ENCODE measurements at places on chromosomes 16 and 17. TPM values are rescaled to one million over a fixed set of nuclear protein-coding genes. Genes with fewer than 3 reads are reported as not detected.

GRCh38 chr17:48505788-48506187, 25.0 kb downstream of the HOXB1 start:
- no peak for DNase-seq

GRCh38 chr16:72216767-72217166, 44.8 kb upstream of the PMFBP1 start:
- DNase-seq, result no peak

DNA sequence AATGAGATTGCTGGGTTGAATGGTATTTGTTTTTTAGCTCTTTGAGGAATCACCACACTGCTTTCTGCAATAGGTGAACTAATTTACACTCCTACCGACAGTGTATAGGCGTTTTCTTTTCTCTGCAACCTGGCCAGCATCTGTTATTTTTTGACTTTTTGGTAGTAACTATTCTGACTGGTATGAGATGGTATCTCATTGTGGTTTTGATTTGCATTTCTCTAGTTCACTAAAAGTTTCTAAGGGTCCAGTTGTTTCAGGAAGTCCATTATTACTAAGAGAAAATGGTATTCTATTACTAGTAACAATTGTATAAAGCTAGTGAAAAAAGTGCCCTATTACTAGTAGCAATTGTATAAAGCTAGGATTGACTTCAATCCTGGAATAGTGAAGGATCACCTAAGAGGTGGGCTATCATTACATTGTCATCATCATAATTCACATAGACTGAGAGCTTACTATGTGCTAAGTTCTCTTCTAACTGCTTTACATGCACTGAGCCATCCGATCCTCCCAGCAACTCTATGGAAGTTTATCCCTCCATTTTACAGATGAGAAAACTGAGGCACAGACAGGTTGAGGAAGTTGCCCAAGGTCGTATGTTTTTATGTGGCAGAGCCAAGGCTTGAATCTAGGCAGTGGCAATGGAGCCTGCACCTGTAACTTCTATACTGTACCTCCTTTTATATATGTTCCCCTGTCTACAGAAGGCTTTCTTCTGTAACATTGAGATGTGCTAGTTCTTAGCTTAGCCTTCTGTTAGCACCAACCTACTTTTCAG, 13.4 kb upstream of the SMIM36 start:
- no peak for DNase-seq

GRCh38 chr17:47695429-47696376, 1.7 kb downstream of the TBKBP1 start:
- peak; percentile 56 for DNase-seq

DNA sequence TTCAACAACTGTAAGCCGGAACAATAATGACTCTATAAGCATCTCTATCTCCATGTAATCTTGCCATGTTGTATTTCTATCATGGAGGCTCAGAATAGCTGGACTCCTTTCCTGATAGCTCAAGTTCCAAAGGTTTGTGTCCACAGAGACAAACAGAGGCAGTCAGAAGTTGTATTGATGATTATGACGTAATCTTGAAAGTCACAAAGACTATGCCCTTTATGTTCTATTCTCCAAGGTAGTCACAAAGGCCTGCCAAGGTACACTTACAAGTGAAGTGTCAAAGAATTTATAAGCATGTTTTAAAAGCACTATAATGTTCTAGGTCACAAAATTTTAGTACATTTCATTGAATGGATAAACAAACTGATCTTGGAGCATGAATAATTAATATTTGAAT, 542.2 kb downstream of the CDH11 start:
- no peak for DNase-seq

GRCh38 chr17:76827736-76828135, 40.5 kb upstream of the MGAT5B start:
- no peak for DNase-seq

GRCh38 chr17:18848501-18848900, 9.4 kb upstream of the PRPSAP2 start:
- no peak for DNase-seq

DNA sequence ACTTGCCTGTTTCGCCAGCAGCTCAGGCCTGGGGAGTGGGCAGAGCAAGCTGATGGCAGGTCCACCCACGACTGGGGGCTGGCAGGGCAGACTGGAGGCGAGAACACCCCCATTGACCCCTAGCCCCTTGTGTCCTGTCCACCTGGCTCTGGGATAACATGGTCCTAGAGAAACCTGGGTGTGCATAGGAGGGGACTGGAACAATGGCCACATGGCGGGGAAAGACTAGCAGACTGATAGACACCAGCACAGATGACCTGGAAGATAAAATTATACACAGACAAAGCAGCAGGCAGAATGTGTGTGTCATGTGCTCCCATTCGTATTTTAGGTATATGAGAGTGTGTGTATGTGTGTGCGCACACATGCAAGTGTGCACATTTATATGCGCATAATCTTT, 23.5 kb downstream of the NUBP1 start:
- DNase-seq, result no peak

DNA sequence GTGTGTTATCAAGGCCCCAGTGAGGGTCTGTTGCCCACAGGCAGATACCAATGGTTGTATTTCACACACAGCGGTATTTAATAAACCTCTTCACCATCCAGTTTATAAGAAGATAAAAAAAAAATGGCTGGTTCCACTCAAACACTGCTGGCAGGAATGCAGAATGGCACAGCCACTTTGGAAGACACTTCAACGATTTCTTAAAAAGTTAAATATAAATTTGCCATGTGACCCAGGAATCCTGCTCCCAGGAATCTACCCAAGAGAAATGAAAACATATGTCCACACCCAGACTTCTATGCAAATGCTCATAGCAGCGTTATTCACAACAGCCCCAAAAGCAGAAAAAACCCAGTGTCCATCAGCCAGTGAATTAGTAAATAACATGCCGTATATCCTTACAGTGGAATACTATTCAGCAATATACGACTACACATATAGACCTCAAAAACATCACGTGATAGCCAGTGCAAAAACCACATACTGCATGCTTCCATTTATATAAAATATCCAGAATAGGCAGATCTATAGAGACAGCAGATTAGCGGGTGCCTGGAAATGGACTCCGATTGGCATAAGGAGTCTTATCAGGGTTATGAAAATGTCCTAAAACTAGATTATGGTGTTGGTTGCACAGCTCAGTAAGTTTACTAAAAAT, 38.7 kb downstream of the XYLT1 start:
- DNase-seq, result no peak

- DNase-seq, result no peak
Observed at GRCh38 chr17:5126719-5127488, 11.1 kb downstream of the USP6 start.

DNA sequence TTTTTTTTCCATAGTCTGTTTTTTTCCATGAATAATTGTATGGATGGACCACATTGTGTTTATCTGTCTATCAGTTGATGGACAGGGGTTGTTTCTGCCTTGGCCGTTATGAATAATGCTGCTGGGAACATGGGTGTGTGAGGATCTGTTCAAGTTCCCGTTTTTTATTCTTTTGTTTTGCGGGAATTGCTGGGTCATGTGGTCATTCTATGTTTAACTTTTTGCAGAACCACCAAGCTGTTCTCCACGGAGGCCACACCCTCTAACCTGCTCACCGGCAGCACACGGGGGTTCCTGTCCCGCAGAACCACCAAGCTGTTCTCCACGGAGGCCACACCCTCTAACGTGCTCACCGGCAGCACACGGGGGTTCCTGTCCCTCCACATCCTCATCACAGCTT, 5.9 kb upstream of the MSLN start:
- DNase-seq, result peak; percentile 35

DNA sequence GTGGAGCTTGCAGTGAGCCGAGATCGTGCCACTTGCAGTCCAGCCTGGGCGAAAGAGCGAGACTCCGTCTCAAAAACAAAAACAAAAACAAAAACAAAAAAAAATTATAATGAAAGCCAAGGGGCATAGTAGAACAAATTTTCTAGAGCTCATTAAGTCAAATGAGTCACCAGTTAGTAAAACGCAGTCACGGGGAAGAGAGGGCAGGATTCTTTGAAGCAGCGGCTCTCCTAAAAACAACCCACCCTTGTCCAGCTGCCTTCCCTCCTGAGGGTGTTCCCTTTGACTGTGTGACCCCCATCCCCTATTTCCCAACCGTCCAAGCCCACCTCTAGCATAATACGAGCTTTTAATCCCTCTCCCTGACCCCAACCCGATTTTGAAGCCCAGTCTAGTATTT, 44.1 kb upstream of the STH start:
- no peak for DNase-seq

DNA sequence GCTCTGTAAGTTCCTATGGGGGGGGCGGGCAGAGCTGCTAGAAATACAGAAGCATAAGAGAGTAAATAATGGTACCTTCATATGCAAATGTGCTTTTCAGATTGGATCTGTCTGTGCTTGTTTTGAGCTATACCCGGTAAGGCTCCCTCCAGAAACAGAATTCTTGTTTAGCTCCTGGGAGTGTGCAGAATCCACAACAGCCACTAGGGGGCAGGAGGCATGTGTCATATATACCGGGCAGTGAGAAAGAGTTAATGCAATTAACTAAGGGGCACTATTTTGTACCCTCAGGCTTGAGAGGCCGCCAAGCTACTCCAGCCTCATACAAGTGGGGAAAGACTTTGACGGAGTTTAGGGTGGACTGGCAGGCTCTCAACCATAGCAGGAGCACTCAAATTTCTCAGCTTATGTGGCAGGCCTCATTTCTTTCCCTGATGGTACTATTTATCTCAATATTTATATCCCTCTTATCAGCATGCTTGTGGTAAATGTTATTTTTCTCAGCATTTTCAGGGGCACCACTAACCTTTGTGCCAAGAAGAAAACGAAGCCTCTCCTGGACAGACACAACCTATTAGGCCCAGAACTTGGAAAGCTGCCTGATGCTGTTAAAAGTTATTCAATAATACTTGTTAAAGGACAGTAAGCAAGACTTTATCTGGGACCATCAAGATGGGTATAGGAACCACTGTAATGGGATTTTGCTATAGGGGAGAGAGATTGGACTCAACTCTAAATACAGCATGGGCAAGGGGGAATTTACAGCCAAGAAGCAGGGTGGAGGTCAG, 10.7 kb upstream of the CENPV start:
- DNase-seq, result peak; percentile 73

- DNase-seq, result no peak
Observed at GRCh38 chr16:63337264-63337663, 1301.0 kb upstream of the CDH8 start.

- no peak for DNase-seq
Observed at GRCh38 chr16:4472880-4473279, 1.5 kb downstream of the NMRAL1 start.

- DNase-seq, result no peak
Observed at GRCh38 chr16:582614-583331, 7.1 kb upstream of the RAB40C start.

DNA sequence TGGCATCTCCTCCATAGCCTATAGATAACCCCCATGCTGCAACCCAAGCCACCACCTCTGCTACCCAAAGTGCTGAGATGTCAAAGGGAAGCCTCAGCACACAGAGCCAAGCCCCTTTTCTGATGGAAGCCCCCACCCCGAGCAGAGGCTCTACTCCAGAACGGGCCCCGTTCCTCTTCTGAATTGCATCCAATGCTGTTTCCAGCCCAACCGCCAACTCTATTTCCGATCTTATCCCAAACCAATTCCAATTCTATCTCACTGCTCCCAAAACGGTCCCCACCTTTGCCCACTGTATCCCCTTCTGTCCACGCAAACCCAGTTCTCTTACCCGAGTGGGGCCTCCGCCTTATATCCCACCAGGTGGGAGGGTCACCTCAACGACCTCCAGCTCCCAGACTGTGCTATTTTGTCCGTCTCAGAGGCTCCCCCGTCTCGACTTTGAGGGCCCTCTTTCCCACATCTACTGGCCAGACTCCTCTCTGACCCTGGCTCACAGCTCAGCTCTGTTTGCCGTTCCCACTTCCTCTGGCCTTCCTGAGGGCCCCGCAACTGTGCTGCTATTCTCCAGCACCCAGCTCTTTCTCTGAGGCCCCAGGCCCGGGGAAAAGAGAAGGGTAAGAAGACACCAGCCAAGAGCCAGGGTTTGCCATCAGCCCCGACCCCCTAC, 487 bp downstream of the SRL start:
- DNase-seq, result peak; percentile 65

GRCh38 chr17:7818746-7819645, 15.0 kb upstream of the KDM6B start:
- DNase-seq, result no peak

DNA sequence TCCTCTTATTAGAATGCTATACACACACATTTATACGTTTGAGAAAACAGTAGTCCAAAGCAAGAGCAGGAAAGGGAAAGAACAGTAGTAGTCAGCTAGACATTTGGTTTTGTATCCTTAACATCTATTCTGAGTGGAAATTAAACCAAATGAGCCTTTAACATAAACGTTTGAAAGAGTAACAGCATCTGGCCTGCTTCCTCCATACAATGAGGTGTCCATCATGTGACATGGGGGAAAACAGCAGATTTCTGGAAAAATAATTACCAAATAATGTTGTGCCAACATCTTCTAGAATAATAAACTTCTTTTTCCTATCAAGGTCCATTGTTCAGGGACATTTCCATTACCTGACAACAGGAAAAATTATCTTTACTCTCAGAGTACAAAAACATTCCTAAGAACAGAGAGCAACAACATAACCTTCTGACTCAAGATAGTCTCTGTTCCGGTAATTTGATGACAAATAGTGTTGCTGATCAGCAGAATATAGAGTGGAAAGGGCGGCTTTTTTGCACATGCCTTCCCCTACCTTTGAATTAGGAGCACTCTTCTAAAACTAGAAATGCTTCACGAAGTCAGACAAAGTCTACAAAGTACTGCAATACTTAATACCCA, 20.2 kb downstream of the CYTH1 start:
- DNase-seq, result no peak

ARL5C gene
- polyA plus RNA-seq, result 0.52 TPM

GPR142 gene
- not detected for polyA plus RNA-seq

TERB1 gene
- 0.21 TPM for polyA plus RNA-seq

HID1 gene
- polyA plus RNA-seq, result 7.7 TPM

LGALS9B gene
- polyA plus RNA-seq, result not detected

TMIGD1 gene
- polyA plus RNA-seq, result not detected

MMP15 gene
- 21.9 TPM for polyA plus RNA-seq

TVP23C gene
- polyA plus RNA-seq, result 9.7 TPM

ECI1 gene
- 61.7 TPM for polyA plus RNA-seq

UBB gene
- 1,702 TPM for polyA plus RNA-seq

ZFPM1 gene
- polyA plus RNA-seq, result 1.6 TPM

TP53TG3B gene
- not detected for polyA plus RNA-seq

Measured in muscle of leg (tissue), 16 donors.